ENCODE measurements at places on chromosomes 3 and 15. TPM values are rescaled to one million over a fixed set of nuclear protein-coding genes. Genes with fewer than 3 reads are reported as not detected.

GRCh38 chr3:84236261-84236660, 722.5 kb upstream of the CADM2 start:
- DNase-seq: no peak

GRCh38 chr3:21729331-21729730, 21.7 kb downstream of the ZNF385D start:
- no peak for DNase-seq

- no peak for DNase-seq
These were observed 500.9 kb upstream of the MDFIC2 start for GRCh38 chr3:70813311-70813710.

DNA sequence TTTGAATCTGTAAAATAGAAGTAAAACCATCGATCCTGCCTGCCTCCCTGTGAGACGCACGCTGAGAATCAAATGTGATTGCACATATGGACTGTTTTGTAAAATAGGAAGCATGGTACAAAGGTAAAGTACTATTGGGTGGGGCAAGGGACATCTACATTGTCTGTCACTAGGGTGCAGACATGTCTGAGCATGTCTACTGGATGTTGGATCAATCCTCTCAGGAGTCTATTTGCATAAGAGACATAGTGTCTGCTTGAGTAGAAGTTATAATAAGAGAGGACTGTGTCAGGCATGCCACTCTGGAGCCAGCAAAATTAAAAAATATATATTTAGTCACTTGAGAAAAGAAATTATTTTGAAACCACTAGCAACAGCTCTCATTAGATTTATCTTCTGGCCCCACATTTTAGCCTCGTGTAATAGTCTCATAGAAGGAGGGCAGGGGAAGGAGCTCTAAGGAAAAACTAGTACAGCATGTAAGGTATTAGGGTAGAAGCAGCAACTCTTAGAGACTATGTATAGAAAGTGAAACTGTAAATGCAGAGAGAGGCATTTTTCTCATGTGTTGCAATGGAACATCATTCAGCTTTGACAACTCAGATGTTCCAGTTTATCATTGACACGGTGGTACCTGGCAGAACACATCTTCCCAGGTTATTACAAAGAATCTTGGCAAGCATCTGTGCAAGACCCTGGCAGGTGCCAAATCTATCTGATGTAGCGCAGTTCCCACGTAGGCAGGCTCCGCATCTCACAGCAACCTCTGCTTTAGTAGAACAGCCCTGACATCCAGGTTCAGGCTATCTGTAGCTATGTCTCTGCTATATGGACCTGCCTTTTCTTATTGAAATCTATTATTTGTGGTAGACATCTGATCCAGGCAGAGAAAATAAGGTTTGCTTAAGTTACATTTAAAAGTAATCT, 85.2 kb upstream of the CHL1 start:
- DNase-seq: no peak

SLC51B gene
- not detected for total RNA-seq

IGSF11 gene
- total RNA-seq: not detected

CFAP100 gene
- total RNA-seq: 2.8 TPM

ARPP21 gene
- not detected for total RNA-seq

PSMD6 gene
- total RNA-seq: 65.0 TPM

Data from uterus (tissue), 4 donors.